ENCODE measurements at places on chromosomes 16 and 17.

DNA sequence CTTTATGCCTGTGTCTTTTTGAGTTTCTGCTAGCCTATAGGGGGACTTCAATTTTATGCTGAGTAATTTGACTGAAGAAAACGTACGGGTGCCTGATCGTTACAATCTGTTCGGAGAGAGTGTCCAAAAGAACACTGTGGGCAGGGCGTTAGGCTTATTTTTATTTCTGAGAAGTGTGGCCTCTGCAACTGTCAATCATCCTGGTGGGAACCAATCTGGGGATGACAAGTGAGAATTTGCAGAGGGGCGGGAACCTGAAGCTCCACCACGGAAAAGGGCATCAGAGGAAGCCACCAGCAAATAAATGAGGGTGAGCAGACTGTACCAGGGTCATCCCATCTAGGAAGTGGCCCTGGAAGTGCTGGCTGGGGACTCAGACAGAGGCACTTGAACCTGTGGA lies 12.0 kb upstream of the CDYL2 start:
- no peaks in the 10 kb centered on the region for H3K36me3 ChIP-seq
- DNase-seq, result no peak
- H3K27ac ChIP-seq, result no peak overlapping the region
- no peaks in the 10 kb centered on the region for H3K27me3 ChIP-seq

DNA sequence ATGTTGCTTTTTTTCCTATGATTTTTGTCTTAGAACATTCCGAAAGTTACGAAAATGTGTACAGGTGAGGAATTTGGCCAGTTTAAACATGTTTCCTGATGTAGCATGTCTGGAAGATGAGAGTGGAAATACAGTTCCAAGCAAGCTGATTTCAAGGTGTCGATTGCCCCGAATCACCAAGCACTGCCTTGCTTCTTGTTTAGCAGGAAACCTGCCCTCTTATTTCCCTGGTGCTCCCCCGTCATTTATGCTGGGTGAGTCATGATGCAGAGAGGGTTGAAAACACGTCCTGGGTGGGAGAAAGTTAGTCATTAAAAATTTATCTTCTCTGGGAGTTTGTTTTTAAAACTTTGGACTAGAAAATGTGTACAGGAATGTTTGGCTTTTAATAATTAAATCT lies 608.6 kb upstream of the EEF2KMT start:
- no peaks in the 10 kb centered on the region for H3K36me3 ChIP-seq
- no peak for DNase-seq
- no peaks in the 10 kb centered on the region for H3K27me3 ChIP-seq
- no peaks in the 10 kb centered on the region for H3K4me1 ChIP-seq
- H3K27ac ChIP-seq, result no peak overlapping the region
- H3K4me3 ChIP-seq, result no peak overlapping the region

DNA sequence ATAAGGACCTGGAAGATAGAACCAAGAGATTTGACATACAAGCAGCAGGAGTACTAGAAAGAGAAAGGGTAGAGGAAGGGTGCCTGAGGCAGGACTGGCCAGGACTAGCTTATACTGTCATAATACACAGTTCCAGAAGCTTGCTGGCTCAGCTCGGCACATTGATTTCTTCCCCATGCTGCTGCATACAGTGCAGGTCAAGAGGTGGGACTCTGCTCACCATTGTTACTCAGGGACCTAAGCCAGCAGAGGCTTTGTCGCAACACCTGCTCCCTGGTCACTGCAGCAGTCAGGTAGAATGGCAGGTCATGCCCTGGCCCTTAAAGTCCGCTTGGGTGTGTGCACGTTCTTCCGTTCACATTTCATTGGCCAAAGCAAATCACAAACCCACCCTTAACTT lies 32.8 kb downstream of the LDHD start:
- no peaks in the 10 kb centered on the region for H3K27me3 ChIP-seq
- no peaks in the 10 kb centered on the region for H3K36me3 ChIP-seq
- H3K27ac ChIP-seq, result no peak overlapping the region
- no peak for DNase-seq
- peaks cover 79% of the 10 kb centered on the region for H3K4me1 ChIP-seq

GRCh38 chr17:13575922-13576419 lies 25.8 kb downstream of the HS3ST3A1 start:
- H3K36me3 ChIP-seq, result no peaks in the 10 kb centered on the region
- no peaks in the 10 kb centered on the region for H3K4me1 ChIP-seq
- H3K27me3 ChIP-seq, result peaks cover 20% of the 10 kb centered on the region
- DNase-seq, result no peak

DNA sequence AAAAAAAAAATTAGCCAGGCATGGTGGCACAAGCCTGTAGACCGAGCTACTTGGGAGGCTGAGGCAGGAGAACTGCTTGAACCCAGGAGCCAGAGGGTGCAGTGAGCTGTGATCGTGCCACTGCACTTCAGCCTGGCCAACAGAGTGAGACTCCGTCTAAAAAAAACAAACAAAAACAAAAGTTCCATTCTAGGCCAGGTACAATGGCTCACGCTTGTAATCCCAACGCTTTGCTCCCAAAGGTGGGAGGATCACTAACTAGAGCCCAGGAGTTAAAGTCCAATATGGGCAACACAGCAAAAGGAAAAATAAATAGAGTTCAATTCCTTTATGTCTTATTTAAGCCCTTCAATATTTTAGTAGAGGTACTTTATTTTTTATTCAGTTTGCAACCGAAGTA lies 47.5 kb downstream of the CNOT1 start:
- no peak for DNase-seq
- no peaks in the 10 kb centered on the region for H3K4me1 ChIP-seq

DNA sequence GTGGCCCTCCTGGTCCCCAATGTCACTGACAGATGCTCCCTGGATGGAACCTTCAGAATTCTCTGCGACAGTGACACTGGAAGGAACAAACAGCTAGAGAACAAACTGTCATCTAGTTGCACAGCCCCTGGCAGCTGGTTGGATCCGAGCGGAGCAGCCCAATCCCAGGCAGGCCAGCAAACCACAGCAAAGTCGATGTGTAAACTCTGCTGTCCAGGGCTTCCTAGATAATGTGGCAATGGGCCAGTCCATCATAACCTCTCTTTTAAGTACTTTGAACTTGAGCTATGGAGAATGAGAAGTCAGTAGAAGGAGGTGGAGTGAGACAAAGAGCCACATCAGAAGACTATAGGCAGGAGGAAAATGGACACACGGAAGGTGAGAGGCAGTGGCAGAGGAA lies 323.0 kb downstream of the CBLN1 start:
- no peaks in the 10 kb centered on the region for H3K36me3 ChIP-seq
- no peaks in the 10 kb centered on the region for H3K4me1 ChIP-seq
- no peak overlapping the region for H3K4me3 ChIP-seq

- DNase-seq, result no peak
- peaks cover 21% of the 10 kb centered on the region for H3K4me1 ChIP-seq
- no peaks in the 10 kb centered on the region for H3K36me3 ChIP-seq
- H3K27ac ChIP-seq, result no peak overlapping the region
- no peaks in the 10 kb centered on the region for H3K27me3 ChIP-seq
Measured at GRCh38 chr16:23195366-23195978, 12.9 kb downstream of the SCNN1G start.

DNA sequence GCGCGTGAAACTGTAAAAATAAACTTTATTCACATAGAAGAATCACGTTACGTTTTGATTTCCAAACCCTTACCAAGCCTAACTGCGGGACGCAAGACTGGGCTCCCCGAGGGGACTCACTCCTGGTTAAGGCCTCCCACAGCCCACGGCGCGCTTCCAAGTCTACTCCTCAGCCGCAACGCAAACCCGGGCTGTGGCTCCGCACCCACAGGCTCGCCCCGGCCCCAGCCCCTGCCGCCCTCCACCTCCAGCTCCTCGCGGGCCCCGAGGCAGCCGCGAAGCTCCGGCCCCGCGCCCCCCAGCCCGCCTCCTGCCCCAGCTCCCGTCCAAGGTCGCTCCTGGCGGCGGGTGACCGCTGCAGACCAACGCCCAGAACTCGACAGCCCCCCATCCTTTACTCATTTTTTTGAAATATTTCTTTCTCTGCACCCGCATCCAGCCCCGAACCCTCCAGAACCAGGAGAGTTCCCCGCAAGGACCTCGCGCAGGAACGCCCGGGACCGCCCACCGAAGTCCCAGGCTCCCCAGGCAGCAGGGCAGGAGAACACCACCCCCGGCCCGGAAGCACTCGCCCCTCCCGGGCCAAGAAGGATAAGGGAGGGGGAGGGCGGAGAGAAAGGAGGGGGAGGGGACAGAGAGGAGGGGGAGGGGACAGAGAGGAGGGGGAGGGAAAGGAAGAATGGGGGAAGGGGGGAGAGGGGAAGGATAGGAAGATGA lies 912 bp downstream of the USP22 start:
- H3K27ac ChIP-seq, result peak overlapping the region; percentile 100
- H3K4me1 ChIP-seq, result peaks cover 52% of the 10 kb centered on the region
- H3K36me3 ChIP-seq, result no peaks in the 10 kb centered on the region
- DNase-seq, result peak; percentile 96
- peak overlapping the region; percentile 93 for H3K4me3 ChIP-seq
- no peaks in the 10 kb centered on the region for H3K27me3 ChIP-seq

Measured in esophagus muscularis mucosa (tissue), 4 donors.